Stimulated activated CD8-positive, alpha-beta memory T cell treated with anti-CD3 and anti-CD28 coated beads, Interleukin-4, amount 100 ng/mL, for 4 hours (primary cell): ENCODE measurements at places on chromosomes 3 and 15.

GRCh38 chr3:194281306-194281705, 69.8 kb downstream of the CPN2 start:
- DNase-seq: no peak

DNA sequence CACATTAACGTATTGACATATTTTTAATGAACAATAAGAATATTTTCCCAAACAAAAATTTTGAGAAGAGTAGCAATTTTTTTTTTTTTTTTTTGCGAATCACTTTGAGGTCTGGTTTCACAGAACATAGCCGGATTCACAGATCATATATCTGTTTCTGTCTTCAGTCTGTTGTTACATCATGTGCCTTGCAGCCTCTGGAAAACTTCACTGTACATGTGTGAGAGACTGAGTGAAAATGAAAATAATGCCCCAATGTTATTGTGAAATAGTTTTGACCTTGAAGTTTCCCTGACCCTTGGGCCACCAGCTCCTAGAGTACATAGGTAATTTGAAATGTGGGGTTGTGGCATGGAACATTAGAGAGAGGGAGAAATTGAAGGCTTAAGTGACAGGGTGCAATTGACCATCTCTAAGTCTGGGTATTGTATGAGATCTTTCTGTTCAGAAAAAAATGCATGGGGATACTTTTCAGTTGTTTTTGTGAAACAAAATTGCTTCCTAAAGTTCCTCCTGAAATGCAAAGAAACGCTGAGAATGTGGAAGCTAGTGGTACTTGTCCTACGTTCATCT, 14.0 kb downstream of the ITPR1 start:
- DNase-seq: no peak

GRCh38 chr3:101066711-101067129, 73.5 kb upstream of the ABI3BP start:
- no peak for DNase-seq

- DNase-seq: no peak
Observed at GRCh38 chr3:138437281-138437680, 2.9 kb downstream of the ESYT3 start.

DNA sequence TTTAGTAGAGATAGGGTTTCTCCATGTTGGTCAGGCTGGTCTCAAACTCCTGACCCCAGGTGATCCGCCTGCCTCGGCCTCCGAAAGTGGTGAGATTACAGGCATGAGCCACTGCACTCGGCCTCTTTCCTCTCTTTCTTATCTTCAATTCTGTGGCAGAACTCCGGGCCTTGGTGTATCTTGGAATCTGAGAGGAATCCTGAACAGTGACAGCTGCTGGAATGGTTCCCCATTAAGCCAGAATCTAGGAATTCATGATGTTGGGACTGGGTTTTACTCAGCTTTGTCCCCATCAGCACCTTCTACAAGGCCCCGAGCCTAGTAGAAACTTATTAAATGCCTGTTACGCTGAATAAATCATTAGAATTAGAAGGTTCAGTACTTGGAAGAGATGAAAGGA, 81.4 kb downstream of the GPR156 start:
- DNase-seq: no peak

- DNase-seq: no peak
Observed at GRCh38 chr3:116029266-116029665, 406.0 kb downstream of the GAP43 start.
